ENCODE measurements at places on chromosomes 1 and 21. TPM values are rescaled to one million over a fixed set of nuclear protein-coding genes. Genes with fewer than 3 reads are reported as not detected.

- no peak for DNase-seq
Observed at GRCh38 chr1:87436534-87436933, 107.9 kb downstream of the LMO4 start.

DNA sequence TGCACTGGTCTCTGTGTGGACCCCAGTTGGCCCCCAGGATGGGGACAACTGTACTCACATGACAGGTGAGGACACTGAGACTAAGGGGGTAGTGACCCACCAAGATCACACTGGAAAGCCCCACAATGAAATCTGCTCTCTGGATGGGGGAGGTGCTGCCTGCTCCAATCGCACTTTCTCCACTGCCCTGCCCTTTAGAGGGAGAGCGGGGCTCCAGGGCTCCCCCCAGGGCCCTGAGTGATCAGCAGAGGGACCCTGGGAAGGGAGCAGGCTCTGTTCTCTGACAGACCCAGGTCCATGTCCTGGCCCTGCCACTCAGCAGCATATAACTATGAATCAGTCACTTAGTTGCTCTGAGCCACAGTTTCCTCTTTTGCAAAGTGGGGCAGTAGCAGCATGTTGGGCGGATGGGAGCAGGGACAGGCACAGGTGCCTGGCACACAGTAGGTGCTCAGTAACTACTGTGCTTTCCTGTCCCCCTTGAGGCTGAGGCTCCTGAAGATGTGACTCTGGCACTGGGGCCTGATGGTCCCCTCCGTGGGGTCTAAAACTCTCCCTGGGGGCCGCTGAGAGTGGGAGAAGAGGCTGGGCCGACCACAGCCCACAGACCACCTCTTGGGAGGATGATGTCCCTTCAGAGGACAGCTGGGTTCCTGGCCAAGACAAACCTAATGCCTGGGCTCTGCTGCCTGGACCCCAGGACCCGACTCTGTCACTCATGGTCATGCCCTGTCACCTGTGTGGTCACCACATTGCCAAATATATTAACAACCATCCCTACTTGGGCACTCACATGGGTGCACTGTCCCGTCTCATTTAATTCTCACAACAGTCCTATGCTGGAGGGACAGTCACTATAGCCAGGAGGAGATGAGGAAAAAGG is 222.7 kb downstream of the PTPRU start:
- DNase-seq = no peak

GRCh38 chr1:162939035-162939434 is 78.1 kb upstream of the CCDC190 start:
- DNase-seq = no peak

- peak; percentile 39 for DNase-seq
Observed at GRCh38 chr1:156241926-156242325, at the start of gene BGLAP. Gene BGLAP (plus strand): TSS chr1:156242184. CDS start chr1:156242232, 48 bp downstream.

DNA sequence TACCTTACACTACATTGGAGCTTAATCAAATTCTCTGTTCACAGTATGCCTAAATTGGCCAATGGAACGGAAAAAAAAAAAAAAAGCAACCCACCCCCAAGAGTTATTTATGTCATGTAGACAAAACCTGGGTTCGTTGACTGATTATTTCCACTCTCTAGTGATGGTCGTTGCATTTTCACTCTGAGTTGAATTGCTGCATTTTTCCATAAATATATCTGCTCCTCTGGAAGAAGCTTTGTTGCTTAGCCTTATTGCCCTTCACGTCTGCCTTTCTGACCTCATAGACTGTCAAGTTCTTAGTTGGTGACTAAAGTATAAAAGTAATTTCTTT is 90.2 kb upstream of the RUNX1 start:
- DNase-seq = no peak

- no peak for DNase-seq
Observed at GRCh38 chr1:212271823-212272485, 13.3 kb upstream of the PPP2R5A start.

GRCh38 chr1:9194024-9194423 is 40.5 kb upstream of the H6PD start:
- no peak for DNase-seq

GRCh38 chr21:42301371-42302075 is 13.7 kb downstream of the TFF3 start:
- no peak for DNase-seq

GRCh38 chr1:64493831-64494230 is 23.9 kb downstream of the CACHD1 start:
- DNase-seq = no peak

DNA sequence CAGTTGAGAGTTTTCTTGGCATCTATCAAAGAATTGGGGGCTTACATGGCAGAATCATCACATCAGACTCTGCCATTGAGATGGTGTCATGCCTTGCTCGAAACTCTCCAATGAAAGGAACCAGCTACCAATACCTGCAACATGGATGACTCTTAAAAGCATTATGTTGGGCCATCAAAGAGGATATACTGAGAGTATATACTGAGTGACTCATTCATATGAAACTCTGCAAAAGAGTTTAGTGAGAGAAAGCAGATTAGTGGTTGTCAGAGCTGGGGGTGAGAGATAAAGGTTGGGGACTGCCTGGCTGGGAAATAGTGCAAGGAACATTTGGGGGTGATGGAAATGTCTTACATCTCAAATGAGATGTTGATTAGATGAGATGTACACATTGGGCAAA is 14.7 kb upstream of the HMGB4 start:
- no peak for DNase-seq

DNA sequence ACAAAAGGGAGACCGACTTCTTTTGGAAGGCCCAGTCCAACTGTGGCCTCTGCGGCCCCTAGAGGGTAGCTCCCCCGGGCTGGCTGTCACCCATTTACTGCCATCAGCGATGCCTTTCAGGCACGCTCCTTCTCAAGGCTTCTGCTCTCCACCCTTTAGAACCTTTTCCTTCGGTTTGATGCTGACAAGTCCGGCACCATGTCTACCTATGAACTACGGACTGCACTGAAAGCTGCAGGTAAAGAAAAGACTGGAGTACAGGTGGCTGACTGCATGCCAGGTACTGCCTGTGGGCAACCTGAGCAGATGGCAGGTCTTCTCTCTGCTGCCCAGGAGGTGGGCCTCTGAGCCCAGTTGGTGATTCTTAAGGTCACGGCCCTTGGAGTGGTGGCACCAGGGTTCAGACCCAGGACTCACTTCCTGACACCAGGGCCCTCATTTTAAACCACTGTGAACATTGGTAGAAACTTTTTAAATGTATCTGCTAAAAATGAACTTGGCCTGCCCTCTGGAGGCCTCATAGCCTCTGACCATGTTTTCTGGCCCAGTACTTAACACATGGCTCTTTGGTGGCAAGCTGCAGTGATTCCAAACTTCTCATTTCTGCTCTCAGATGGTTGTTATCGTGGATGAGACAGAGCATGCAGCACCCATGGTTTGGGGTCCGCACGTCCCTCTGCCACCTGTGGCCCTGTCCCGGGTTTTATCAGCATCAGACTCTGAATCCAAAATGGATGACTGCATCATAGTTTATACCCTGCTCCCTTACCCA is 45.7 kb downstream of the CAPN9 start:
- DNase-seq = no peak

- no peak for DNase-seq
Observed at GRCh38 chr1:99869304-99869703, 19.1 kb downstream of the AGL start.

- no peak for DNase-seq
Observed at GRCh38 chr1:29563571-29563970, 327.2 kb downstream of the PTPRU start.

DNA sequence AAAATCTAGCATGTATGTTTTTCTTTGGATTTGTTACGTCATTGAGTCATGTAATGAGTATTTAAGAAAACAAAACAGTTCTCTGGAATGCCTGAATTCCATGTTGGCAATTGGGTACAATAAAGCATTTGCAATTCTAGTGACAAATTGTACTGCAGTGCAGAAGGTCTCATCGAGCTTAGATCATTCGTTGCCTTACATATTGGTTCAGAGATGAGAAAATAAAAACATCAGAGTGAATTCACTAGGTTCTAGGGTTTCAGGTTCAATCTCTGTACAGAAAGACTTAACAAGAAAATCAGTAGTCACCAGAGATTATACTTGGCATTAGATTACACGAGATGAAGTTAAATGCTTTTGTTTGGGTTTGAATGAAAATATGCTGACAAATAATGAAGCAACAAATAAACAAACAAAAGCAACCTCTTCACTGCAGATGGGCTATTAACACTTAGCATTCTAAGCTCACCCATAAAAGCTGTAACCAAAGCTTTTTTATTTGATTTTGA is 124.7 kb downstream of the RYR2 start:
- DNase-seq = no peak

DNA sequence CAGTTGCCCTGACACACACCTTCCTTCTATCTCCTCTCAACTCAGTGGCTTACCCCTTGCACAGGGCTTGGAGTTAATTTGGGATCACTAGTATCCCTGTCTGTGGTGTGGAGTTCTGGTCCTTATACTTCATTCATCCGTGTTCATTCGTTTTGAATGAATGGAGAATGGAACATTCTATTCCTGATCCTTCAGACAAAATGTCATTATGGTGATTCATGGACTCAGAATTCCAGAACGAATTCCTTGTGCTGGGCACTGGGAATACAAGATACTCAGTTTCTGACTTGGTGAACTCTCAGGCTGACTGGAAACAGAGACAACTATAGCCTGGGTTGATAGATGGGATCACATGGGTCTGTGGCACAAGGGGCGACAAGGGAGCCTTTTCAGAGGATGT is 49.9 kb upstream of the TRABD2B start:
- DNase-seq = no peak

- DNase-seq = no peak
Observed at GRCh38 chr1:97332716-97333115, 588.1 kb downstream of the DPYD start.

DNA sequence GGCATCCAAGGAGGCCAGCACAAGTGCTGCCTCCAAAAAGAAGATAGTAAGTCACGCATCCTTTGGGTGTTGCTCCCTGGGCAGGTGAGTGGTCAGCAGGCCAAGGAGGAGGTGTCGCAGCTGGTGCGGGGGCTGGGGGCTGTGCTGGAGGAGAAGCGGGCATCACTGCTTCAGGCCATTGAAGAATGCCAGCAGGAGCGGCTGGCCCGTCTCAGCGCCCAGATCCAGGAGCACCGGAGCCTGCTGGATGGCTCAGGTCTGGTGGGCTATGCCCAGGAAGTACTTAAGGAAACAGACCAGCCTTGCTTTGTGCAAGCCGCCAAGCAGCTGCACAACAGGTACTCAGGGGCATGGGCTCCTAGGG is 4.3 kb downstream of the TRIM46 start:
- DNase-seq = no peak

OR2AK2 gene
- polyA plus RNA-seq = not detected

LYPD8 gene
- 1.5 TPM for polyA plus RNA-seq

FCRL6 gene
- polyA plus RNA-seq = not detected

CFAP107 gene
- not detected for polyA plus RNA-seq

TENT5C gene
- polyA plus RNA-seq = 1.2 TPM

CTH gene
- 4.2 TPM for polyA plus RNA-seq
